ENCODE measurements at places on chromosomes 6 and 20.
A peak's percentile ranks its signal among the peaks of the same experiment; 100 is the strongest.

DNA sequence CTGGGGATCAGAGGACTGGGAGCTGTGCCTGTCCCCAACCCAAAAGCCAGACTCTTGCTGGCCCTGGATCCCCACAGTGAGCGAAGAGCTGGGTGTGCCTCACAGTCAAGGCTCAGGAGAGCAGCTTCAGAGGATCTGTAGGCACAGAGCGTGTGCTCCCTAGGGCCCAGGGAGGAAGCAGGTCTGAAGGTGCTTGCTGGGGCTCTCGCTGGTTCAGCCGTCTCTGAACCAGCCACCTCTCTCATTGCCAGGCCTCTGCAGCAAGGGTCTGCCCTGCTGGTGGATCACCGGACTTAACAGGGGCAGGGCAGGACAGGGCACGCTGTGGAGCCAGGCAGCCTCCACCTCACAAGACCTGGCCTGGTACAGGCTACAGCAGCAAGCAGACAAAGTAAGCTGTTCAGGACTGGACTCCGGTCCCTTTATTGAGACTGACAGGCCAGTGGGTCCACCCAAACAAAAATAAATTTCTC, 13.8 kb downstream of the PCIF1 start:
- no peak for DNase-seq

DNA sequence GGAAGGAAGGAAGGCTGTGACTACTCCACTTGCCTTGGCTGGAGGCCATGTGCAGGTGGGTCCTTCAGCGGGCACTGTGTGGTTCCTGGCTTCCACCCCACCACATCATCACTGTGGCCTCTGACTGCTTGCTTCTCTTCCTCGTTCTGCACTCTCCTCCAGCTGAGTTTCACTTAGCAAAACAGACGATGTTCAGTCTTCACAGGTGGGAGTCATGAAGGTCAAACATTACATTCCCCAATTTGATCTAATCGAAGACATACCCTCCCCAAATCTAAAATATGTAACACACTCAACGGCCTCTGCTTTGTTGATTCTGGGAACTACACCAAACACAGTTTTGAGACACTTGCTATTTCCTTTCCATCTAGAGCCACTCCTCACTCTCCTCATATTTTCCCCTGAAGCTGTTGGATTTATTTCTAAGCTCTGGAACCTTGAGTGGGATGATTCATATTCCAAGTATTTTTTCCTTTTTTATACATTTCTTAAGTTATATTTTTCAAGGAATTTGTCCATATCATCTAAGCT, 132.5 kb upstream of the FOXA2 start:
- DNase-seq, result no peak

GRCh38 chr6:90978046-90978445, 391.2 kb upstream of the MAP3K7 start:
- DNase-seq, result no peak

GRCh38 chr6:25413207-25413905, 134.2 kb downstream of the CARMIL1 start:
- DNase-seq, result no peak

GRCh38 chr6:79559706-79560105, 22.5 kb upstream of the LCA5 start:
- DNase-seq, result no peak

- DNase-seq, result no peak
Measured at GRCh38 chr6:36032261-36032660, 4.7 kb downstream of the MAPK14 start.

GRCh38 chr6:142671791-142672190, 273.2 kb downstream of the HIVEP2 start:
- no peak for DNase-seq

GRCh38 chr6:39280247-39280731, 33.9 kb downstream of the KCNK17 start:
- no peak for DNase-seq

GRCh38 chr6:1858196-1858595, 248.5 kb downstream of the FOXC1 start:
- no peak for DNase-seq

DNA sequence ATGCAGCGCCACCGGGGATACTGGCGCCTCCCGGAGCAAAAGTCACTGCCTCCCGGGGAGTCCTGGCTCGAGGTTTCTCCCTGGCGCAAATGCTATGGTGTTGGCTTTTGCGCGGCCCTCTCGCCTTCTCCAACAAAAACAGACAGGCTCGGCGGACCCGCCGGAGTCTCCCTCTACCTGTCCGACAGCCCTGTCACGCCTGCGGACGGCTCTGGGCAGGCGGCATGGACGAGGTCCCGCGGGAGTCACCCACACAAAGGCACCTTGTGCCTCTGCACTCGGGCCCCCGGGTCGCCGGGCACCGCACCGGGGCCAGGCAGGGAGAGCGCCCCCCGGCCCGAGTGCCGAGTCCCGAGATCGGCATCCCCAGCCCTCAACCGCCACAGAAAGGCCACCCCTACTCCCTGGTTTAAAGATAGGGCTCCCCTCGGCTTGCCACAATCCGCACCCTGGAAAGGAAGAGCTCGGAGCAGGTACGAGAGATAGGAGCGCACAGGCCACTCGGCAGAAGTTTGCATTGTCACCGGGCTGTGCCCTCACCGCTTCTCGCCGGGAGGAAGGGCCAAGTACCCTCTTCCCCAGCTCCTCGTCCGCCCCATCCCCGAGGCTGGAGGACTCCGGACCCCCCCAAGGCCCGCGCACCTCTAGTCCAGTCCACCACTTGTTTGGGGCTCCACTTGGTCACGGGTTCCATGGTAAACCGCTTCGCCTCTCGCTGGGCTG, 903 bp downstream of the CNKSR3 start:
- DNase-seq, result peak; percentile 43
